Renal cortical epithelial cell (primary cell): ENCODE measurements at places on chromosomes 7 and 10.

DNA sequence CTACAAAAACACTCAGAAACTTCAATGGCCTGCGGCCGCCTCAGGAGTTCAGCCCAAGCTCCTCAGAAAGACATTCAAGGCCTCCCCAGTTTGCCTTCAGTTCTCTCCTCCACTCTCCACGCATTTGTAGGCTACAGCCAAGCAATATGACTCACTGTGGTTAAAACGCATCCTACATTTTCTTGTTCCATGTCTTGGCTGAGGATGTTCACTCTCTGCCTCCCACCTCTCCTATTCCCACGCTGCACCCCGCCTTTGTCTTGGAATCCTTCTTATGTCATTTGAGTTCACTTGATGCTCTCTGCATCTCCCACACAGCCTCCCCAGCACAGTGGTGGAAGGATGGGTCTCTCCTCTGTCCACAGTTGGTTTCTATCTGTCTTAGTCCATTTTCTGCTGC, 184.8 kb downstream of the NPSR1 start:
- DNase-seq: no peak

DNA sequence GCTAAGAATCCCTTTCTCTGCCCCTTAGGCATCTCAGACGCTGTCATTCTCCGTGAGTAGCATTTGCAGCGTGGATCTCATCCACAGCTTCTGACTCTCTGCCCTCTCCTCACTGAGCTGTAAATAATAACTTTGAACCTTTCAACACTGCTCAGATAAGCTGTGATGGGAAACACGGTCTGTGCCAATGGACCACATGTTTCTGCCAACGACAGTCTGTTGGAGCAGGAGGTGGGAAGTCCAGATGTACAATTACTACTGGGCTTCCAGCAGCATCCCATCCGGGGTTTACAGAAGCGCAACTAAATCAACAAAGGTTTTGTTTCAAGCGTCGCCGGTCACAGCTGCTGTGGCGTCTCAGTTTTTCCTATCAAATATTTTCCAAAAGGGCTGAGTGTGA, 1110.6 kb downstream of the TYW1 start:
- DNase-seq: no peak

DNA sequence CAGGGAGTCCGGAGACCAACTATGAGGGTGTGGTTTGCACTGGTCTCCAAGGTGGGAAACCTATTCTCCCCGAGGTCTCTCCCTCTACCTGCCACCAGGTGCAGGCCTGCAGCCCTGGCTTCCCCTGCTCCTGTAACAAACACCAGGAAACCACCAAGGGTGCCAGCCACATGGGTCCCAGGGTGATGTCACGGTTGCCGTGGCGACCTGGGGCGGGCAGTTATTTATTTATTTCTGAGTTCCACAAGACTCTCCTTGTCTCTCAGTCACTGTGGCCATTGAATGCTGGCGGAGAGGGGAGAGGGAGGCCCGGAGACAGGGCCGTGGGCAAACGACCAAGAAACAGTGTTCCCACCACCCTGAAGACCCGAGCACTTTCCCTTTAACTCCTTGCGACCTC, 27.0 kb downstream of the MMD2 start:
- no peak for DNase-seq

- no peak for DNase-seq
Observed at GRCh38 chr10:24882047-24882698, 70.2 kb downstream of the PRTFDC1 start.

DNA sequence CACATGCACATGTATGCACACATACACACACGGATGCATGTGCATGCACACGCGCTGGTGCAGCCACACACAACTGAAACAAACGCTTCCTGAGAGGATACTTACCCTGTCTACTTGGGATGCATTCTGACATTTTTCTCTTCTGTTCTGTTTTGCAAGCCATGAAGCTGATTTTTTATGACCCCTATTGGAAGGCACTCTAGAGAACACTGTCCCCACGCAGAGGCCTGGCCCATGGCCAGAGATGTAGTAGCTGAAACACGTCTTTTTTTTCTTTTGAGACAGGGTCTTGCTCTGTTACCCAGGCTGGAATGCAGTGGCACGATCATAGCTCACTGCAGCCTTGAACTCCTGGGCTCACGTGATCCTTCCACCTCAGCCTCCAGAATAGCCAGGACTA, 47.9 kb downstream of the VWA2 start:
- no peak for DNase-seq

DNA sequence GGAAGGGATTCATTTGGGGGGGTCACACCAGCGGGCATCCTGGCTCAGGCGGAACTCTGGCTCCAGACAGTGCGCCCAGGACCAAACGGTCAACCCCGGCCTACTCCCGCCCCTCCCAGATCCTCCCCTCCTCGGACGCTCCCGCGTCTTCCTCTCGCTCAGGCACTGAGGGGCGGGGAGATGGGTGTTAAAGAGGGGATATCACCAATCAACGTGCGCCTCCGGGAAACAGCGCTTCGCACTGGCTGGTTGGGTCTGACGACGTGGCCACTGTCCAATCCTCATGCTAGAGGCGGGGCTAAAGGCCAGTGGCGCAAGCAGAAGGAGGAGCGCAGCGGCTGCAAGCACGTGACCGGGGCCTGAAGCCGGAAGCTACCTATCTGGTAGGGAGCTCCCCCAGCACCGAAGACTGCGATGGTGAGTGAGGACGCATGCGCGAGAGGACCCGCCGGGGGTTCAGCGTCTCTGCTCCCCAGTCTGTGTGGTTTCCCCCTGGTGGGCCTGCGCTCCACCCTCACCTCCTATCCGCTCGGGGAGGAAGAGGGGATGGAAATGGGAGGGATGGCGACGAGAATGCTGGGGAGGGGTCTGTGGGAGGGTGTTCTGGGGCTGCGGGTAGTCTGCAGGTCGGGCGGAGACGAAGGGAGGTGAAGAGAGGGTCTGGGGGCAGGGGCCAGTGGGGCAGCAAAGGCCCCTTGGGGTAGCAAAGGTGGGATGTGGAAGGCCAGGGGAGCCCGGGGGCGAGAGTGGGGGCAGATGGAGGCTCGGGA, at the start of gene LAMTOR4:
TSS of gene LAMTOR4 (plus strand) at position 360 of the 770 bp plus-strand sequence. CDS start at position 415, 55 bp downstream.
- DNase-seq: peak; percentile 98
